ENCODE measurements at places on chromosomes 3 and 15. TPM values are rescaled to one million over a fixed set of nuclear protein-coding genes. Genes with fewer than 3 reads are reported as not detected.

The ASB14 gene
- not detected for total RNA-seq

GRCh38 chr3:158790901-158791589, 10.8 kb upstream of the MFSD1 start:
- H3K4me1 ChIP-seq, result no peaks in the 10 kb centered on the region
- no peak for DNase-seq
- no peaks in the 10 kb centered on the region for H3K27me3 ChIP-seq
- H3K36me3 ChIP-seq, result no peaks in the 10 kb centered on the region
- H3K4me3 ChIP-seq, result no peak overlapping the region
- H3K27ac ChIP-seq, result no peak overlapping the region

DNA sequence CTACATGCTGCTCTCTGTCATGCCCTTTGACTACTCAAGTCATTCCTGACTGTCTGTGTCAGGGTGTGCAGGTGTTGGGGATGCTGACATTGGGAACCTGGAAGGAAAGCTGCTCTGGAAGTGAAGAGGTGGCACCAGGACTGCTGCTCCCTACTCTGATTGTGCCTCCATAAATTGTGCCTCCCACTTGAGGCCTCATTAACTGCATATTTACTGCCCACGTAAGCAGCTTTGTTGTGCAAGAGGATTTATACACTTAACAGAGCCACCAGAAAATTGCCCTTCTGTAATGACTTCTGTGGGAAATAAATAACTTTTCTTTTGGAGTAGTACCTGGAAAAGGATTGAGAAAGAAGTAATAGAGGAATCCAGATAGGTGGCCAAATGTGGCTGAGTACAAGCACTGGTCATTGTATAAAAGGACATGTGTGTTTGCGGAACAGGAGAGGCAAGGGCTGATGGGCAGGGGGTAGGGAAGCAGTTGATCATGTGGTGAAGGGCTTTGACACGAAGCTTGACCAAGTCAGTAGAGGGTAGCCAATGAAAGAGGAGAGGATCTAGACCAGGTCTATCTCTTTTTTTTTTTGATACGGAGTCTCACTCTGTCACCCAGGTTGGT, 24.8 kb downstream of the IL20RB start:
- no peak overlapping the region for H3K4me3 ChIP-seq
- DNase-seq, result no peak
- no peaks in the 10 kb centered on the region for H3K4me1 ChIP-seq
- no peak overlapping the region for H3K27ac ChIP-seq

DNA sequence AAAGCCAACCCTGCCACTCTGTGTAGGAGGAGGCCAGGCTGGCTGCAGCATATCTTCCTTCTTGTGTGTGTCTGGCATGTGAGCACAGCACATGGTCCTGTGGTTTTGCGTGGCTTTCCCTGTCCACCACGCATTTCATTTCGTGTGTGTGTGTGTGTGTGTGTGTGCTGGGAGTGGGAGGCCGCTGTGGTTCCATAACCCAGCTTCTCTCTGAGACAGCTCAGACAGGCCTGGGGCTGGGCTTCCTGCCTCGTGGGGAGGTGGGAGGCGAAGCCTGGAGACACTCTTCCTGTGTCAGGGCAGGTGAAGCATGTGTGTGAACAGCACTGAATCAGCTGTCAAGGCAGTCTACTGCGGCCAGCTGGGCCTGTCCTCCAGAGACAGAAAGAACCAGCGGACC, 16.0 kb upstream of the MRPS22 start:
- H3K4me1 ChIP-seq, result no peaks in the 10 kb centered on the region
- H3K27ac ChIP-seq, result no peak overlapping the region
- H3K27me3 ChIP-seq, result peaks cover 3% of the 10 kb centered on the region

Measured in H1 (cell line).